ENCODE measurements at places on chromosomes 6 and 20. TPM values are rescaled to one million over a fixed set of nuclear protein-coding genes. Genes with fewer than 3 reads are reported as not detected.

The SRXN1 gene
- total RNA-seq, result 64.3 TPM

The HRH3 gene
- total RNA-seq, result not detected

The LHFPL5 gene
- total RNA-seq, result not detected

The KHDC1L gene
- not detected for total RNA-seq

The SIRPB2 gene
- not detected for total RNA-seq

The EDN1 gene
- 87.4 TPM for total RNA-seq

The PRPH2 gene
- total RNA-seq, result 0.58 TPM

The C20orf141 gene
- not detected for total RNA-seq

The RAB44 gene
- under 0.01 TPM for total RNA-seq

The TRIM31 gene
- total RNA-seq, result not detected

The PRL gene
- total RNA-seq, result not detected

The REV3L gene
- total RNA-seq, result 46.2 TPM

The SIM1 gene
- total RNA-seq, result under 0.01 TPM

The BMP6 gene
- 22.0 TPM for total RNA-seq

The SLC4A11 gene
- 0.38 TPM for total RNA-seq

The DNMT3B gene
- 2.0 TPM for total RNA-seq

The FOXC1 gene
- total RNA-seq, result 2.3 TPM

The COX4I2 gene
- not detected for total RNA-seq

The CRISP3 gene
- not detected for total RNA-seq

The COL12A1 gene
- total RNA-seq, result 163 TPM

The LY6G6C gene
- total RNA-seq, result under 0.01 TPM

The XKR7 gene
- under 0.01 TPM for total RNA-seq

The ZNF334 gene
- 2.5 TPM for total RNA-seq

The ZNF184 gene
- 6.9 TPM for total RNA-seq
